ENCODE measurements at places on chromosomes 13 and 19.

GRCh38 chr13:40565282-40566148, 100.9 kb downstream of the FOXO1 start:
- DNase-seq = no peak

GRCh38 chr19:36090910-36091695, 19.8 kb upstream of the OVOL3 start:
- no peak for DNase-seq

- no peak for DNase-seq
Measured at GRCh38 chr13:20565115-20565736, 1.7 kb upstream of the IFT88 start.

DNA sequence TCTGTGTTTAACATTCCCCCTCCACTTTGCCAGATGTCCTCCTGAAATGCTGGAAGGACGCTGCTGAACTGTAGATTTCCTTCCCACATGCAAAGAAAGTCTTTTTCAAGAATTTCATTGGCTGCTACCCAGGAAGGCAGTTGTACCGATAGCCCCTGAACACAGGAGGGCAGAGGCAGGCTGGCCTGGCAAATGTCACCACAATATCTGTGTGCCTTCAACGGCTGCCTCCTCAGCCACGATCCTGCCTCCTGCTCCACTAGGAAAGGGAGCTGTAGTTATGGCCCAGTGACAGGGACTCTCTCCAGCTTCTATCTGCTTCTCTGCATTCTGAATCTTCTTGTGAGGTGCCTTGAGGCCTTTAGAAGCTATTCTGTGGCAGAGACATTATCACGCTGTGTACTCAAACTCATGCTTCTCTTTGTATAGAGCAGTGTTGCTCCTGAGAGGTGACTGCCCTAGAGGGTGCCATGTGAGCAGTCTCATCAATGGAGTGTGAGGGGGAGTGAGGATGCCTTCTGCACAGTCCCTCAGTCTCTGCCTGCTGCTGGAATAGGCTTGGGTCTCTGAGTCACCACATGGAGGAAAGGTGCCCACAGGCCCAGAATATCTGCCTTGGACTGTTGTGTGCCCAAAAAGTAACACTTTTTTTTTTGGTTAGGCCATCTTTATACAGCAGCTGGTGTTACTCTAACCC, 279.8 kb downstream of the DNAJC15 start:
- peak; percentile 59 for DNase-seq

DNA sequence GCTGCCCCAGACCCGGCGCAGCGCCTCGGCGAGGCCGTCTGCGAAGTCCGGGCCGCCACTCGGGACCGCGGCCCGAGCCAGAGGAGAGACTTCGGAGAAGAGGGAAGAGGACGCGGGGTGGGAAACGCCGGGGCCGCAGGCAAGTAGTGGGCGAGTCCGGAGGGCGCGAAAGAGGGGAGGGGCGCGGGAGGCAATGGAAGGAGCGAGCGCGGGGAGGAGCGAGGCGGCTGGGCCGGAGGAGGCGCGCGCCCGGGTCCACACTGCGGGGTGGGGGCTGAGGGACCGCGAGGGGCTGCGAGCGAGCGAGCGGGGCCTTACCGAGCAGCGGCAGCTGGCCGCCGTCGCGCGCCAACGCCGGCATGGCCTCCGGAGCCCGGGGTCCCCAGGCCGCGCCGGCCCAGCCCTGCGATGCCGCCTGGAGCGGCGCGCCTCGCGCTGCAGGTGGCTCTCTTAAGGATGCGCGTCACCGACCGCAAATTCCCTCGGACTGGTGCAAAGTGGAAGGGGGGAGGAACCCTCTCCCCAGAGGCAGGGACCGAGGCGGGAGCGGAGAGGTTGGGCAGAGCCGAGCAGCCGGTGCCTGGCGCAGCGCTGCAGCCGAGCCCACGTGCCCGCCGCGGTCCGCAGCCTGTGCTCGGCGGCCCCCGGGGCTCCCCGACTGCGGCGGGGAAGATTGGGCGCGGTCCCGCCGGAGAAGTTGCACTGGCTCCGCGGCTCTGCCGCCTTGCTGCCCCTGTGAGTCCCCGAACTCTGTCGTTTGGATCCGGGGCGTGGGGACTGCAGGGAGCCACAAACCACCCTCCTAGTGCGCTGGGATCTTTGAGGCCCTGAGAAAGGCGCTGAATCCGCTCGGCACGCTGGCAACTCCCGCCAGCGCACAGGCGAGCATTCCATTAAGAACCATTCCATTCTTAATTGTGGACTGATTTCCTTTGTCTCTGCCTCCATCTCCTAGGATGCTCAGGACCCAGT, at the start of gene FLT3:
TSS of gene FLT3 (minus strand) at position 427 of the 972 bp plus-strand sequence. CDS start at position 361, 66 bp downstream.
- peak; percentile 21 for DNase-seq

- DNase-seq = no peak
Measured at GRCh38 chr13:98632961-98633360, 56.1 kb upstream of the STK24 start.

GRCh38 chr19:18160493-18160970, 7.6 kb downstream of the PIK3R2 start:
- DNase-seq = no peak

DNA sequence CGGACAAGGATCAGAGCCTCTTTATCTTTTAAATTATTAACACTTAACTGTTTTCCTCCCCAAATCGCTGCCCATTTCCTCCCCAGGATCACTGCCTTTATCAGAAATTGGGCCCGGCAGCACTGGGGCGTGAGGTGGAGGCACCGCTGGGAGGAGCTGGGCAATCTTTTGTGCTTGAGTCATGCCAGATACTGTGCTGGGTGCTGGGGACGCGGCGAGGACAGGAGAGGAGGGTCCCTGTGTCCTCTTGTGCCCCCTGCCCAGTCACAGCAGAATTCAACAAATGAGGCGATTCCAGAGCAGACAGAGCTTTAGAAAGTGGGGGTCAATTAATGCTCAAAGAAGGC, 347.8 kb downstream of the ZNF536 start:
- DNase-seq = peak; percentile 33

DNA sequence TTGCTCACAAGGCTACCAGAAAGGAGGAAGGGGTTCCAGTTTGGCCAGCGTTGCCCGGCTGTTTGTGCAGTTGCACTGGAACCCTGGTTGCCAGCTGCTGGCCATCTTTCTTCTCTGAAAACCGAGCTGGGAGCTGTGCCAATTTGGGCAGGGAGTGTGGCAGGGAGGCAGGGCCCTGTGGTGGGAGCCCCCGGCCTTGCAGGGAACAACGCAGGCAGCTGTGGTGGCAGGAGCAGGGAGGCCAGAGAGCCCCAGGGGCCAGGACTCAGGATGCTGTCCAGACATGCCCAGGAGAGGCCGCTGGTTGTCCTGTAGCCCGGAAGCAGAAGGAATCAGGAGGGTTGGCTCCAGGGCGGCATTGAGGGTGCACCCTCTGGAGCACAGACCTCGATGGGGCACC, 4.8 kb downstream of the KMT5C start:
- DNase-seq = peak; percentile 3

- DNase-seq = peak; percentile 84
Measured at GRCh38 chr19:5627395-5627904, 4.6 kb downstream of the SAFB start.

GRCh38 chr13:50891206-50891605, 18.4 kb upstream of the RNASEH2B start:
- peak; percentile 50 for DNase-seq

DNA sequence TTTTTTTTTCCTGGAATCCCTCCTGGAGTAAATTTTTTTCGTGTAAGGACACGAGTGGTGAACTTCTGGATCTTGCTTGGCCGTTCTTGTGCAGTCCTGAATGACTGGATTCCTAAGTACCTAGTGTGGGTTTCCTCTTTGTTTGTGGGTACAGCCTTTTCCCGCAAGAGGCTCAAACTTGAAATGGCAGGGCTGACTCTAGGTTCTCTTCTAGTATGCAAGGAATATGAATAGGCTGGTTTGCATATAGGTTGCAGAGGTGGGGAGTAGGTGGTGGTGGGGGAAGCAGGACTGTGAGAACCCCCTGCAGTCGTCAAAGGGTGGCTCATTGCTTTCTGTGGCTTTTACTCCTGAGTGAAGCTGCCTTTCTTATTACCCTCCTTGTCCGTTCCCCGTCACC, 13.6 kb downstream of the UBAC2 start:
- no peak for DNase-seq

DNA sequence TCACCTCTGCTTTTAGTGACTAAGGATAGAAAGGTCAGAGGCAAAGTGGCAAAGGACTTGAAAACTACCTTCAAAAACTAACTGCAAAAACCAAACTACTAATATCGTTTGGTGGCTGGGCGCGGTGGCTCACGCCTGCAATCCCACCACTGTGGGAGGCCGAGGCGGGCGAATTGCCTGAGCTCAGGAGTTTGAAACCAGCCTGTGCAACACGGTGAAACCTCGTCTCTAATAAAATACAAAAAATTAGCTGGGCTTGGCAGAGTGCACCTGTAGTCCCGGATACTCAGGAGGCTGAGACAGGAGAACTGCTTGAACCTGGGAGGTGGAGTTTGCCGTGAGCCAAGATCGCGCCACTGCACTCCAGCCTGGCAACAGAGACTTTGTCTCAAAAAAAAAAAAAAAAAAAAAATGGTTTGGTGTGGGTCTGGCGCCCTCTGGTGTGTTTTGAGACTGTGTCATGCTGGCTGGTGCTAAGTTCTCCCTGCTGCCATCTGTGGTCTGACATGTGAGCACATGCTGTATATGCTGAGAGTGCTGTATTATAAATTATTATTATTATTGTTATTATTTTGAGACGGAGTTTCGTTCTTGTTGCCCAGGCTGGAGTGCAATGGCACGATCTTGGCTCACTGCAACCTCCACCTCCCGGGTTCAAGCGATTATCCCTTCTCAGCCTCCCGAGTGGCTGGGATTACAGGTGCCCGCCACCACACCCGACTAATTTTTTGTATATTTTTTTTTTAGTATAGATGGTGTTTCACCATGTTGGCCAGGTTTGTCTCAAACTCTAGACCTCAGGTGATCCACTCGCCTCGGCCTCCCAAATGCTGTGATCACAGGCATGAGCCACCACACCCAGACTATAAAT, 36.0 kb upstream of the RNF17 start:
- peak; percentile 78 for DNase-seq

GRCh38 chr13:99228737-99229691, 28.4 kb downstream of the UBAC2 start:
- no peak for DNase-seq

DNA sequence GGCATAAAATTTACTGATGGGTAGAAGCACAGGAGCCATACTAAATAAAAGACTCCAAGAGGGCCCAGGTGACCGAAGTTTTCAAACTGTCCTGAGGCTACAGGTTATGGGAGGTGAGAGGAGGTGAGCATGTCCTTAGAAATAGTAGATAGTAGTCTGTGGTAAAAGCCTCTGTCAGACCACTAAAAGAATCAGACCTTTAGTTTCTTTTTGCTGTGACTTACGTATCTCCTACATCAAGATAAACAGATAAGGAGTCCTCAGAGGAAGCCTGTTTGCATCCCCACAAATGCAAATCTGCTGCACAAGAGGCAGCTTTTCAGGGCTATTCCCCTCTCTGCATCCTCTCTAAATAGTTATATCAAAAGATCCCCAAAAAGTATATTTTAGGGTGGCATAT, 711.6 kb upstream of the SLITRK6 start:
- no peak for DNase-seq

GRCh38 chr13:30224732-30225131, 82.6 kb downstream of the KATNAL1 start:
- DNase-seq = no peak

- peak; percentile 86 for DNase-seq
Measured at GRCh38 chr13:105442949-105443699, 1092.3 kb downstream of the EFNB2 start.

DNA sequence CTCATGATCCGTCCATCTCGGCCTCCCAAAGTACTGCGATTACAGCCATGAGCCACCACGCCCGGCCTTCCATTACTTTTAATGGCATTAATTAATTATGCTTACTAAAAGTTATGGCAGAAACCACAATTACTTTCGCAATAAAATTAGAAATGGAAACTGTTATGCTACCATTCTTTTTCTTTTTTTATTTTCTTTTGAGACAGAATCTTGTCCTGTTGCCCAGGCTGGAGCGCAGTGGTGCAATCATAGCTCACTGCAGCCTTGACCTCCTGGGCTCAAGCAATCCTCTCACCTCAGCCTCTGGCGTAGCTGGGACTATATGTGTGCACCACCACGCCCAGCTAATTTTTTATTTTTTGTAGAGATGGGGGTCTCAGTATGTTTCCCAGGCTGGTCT, 4.6 kb upstream of the BST2 start:
- no peak for DNase-seq

DNA sequence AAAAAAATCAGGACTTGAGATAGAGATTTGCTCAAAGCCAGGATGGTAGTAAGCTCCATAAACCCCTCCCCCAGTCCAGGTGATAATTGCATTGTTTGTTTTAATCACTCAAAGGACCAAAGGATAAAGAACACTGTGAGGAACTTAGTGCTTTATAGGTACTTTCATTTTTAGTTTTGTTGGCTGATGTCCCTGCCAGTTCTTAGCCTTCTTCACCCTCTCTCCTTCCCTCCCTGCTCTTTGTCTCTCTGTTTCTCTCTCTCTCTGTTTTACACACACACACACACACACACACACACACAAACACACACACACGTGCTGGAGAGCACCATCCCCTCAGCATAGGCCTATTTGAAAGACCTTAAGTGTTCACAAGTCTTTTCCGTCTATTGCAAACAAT, 5.2 kb downstream of the FRY start:
- DNase-seq = no peak

- peak; percentile 37 for DNase-seq
Measured at GRCh38 chr13:111153977-111154332, 38.8 kb downstream of the ARHGEF7 start.

DNA sequence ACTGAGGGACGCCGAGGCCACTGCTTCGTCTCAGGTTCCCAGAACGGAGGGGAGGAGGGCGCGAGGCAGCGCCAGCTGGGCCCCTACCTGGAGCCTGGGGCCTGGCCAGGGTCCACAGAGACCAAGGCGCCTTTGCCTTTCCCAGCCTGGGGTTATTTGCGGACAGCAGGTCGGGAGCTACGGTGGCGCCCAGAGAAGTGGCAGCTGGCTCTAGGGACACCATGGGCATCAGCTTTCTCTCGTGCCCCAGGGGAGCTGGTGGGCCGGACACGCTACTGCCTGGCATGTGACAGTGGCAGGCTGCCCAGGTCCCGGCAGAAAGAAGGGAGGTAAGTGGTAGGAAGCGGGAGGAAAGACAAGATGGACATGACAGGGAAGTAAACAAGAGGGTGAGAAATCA, 19.0 kb downstream of the AKT2 start:
- peak; percentile 73 for DNase-seq

GRCh38 chr19:1649706-1650649, 2.4 kb downstream of the TCF3 start:
- DNase-seq = peak; percentile 54

DNA sequence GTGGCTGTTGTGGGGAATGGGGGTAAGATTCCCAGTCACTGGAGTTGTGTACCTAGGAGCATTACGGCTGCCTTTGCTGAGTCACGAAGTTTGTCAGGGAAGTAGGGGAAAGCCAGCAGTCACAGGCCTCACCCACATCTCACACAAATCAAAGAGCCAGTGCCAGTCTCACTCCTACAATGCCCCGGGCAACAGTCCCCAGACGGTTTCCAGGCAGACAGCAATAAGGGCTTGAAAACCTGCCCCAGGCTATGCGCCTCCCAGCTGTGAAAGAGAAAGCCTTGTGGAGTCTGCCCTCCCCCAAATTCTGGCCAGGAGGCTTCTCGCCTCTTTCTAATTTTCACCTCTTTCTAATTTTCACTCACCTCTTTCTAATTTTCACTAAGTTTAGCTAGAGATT, 142.3 kb upstream of the EDNRB start:
- no peak for DNase-seq

- DNase-seq = peak; percentile 45
Measured at GRCh38 chr19:10471909-10472308, 31.2 kb downstream of the KEAP1 start.

GRCh38 chr19:51552996-51553725, 17.9 kb upstream of the ZNF175 start:
- DNase-seq = no peak

GRCh38 chr13:113207890-113208420, 514 bp downstream of the PCID2 start:
- DNase-seq = peak; percentile 31

GRCh38 chr19:19205416-19206410, 2.5 kb upstream of the NR2C2AP start:
- no peak for DNase-seq

All from NCI-H2171 treated with DMSO at 0.1 percent for 48 hours (cell line).